ENCODE measurements at places on chromosomes 12 and 14. TPM values are rescaled to one million over a fixed set of nuclear protein-coding genes. Genes with fewer than 3 reads are reported as not detected.

The SMIM41 gene
- 0.44 TPM for total RNA-seq

- no peak for DNase-seq
Measured at GRCh38 chr12:46944771-46945170, 119.0 kb upstream of the SLC38A4 start.

DNA sequence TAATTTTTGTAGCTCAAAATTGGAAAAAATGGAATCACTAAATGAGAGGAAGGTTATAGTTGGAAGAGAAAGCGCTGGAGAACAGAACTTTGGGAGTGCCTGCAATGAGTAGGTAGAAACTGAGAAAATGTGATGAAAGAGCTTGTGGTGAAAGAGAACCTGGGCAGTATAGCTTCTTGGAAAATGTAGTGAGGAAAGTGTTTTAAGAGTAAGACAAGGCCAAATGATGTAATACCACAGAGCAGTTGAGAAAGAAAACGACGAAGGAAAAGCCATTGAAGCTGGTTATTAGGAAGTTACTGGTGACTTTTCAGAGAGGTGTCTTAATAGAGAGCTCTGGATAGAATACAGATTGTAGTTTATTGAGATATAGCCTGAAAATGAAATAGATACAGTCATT lies 255.3 kb downstream of the AEBP2 start:
- DNase-seq: no peak

DNA sequence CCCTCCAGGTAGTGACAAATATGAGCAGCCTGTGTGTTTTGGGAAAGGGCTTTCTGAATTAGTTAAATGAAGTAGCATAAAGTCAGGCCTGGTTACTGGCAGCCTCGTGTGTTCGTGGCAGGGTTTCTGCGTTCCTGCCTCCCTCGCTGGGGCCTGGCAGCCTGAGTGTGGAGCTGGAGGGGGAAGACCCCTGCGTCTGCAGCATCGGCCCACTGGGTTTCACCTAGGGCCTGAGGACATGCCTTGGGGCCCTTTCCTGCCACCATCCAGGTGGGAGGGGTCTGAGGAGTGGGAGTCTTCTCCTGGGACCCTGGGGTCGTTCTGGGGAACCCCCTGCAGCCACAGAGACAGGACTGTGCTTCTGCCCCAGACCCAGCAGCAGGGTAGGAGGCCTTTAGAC lies 20.4 kb upstream of the AMN start:
- DNase-seq: no peak

- no peak for DNase-seq
Measured at GRCh38 chr14:92702441-92702918, 45.9 kb downstream of the LGMN start.

- no peak for DNase-seq
Measured at GRCh38 chr14:60637479-60638315, 11.6 kb downstream of the SIX1 start.

The DCN gene
- 1,906 TPM for total RNA-seq

DNA sequence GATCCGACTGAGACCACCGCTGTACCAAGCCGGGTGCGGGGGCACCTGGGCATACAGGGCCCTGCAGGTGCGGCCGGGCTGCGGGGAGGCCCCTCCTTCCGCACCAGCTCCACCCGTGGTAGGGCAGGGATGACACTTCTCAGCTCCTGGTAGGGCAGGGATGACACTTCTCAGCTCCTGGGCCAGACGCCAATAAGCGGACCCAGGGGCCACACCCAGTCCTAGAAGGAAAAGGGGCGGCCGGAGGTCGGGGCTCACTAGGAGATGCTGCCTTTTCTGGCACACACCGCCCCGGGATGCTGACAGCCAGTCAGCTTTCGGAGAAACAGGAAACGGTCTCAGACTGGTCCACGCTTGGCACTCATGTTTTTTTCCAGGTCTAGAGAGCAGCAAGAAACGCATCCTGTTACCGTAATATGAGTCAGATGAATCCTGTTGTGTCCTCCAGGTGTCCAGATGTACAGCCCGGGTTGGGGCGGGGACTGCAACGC lies 34.8 kb downstream of the NFKBIA start:
- no peak for DNase-seq

DNA sequence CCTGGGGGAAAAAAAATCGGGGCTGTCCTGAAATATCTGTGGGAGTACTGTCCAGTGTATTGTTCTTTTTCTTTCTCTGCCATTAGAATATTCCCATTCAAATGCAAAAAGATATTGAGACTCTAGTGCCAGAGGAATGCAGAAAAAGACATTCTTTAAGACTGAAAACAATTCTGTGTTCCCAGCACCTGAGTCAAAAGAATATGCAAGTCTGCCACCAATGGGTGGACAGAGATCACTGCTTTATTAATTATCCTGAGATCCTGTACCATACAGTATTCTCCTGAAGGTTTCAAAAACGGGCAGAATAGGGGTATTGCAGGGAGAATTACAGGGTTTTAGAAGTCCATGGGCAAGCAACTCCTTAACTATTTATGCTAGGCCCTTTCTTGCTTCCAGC lies 361.8 kb downstream of the C12orf50 start:
- DNase-seq: no peak

The ASCL4 gene
- total RNA-seq: not detected

- no peak for DNase-seq
Measured at GRCh38 chr14:86897704-86898513, 1095.1 kb downstream of the GALC start.

DNA sequence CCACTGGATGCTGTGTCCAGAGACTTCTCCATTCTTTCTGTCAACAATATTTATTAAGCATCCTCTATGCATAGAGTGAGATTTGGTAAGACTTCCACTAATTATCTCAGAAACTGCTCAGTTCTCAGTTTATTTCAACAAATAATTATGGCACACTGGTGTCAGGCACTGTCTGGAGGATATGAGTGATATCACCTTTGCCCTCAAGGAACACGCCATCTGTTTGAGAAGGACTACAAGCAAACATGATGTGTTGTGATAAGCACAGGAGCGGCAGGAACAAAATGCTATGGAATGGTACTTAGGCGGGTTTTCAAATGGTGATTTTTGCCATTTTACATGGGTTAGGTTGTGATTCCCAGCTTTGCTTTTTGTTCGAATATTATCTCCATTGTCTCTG lies 229.2 kb downstream of the DPF3 start:
- DNase-seq: no peak

DNA sequence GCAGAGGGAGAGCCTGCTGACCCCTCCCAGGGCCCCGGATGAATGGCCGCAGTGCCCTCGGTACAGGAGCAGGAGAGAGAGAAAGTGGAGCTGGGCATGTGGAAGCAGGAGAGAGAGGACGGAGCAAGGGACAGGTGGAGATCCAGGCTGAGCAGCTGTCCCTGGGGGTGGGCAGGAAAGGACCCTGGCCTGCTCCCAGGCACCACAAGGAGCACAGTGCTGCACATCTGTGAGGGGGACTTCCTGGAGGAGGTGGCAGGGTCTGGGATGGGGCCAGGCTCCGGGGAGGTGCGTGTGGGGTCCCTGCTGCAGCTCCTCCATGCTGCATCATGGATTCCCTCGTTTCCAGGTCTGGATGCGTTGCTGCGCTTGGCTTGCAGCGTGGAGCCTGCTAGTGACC lies 13.0 kb upstream of the DLK1 start:
- DNase-seq: no peak

The SLC6A15 gene
- not detected for total RNA-seq
